ENCODE measurements at places on chromosomes 6 and 20.
A peak's percentile ranks its signal among the peaks of the same experiment; 100 is the strongest.

DNA sequence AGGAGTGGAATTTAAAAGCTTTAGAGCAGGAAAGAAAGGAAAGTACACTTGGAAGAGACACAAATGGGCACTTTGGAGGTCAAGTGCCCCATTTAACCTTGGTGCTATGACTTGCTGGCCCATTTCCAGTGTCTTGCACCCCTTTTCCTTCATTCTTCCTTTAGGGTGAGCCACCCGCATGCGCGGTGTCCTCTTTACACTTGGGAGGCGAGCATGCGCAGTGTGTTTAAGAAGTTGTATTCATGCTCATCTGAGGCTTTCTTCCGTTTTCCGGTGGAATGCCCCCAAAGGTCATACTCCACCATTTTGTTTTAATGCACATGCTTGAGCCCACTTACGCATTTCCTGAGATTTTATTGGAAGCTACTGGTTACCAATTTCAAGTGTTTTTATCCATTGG is 29.1 kb downstream of the TMEM170B start:
- no peak for DNase-seq

GRCh38 chr20:1587781-1588532 is 30.5 kb upstream of the SIRPD start:
- DNase-seq, result no peak

GRCh38 chr6:85360794-85361642 is 88.9 kb upstream of the NT5E start:
- peak; percentile 21 for DNase-seq

GRCh38 chr6:6931071-6932025 is 176.4 kb upstream of the RREB1 start:
- DNase-seq, result peak; percentile 65

DNA sequence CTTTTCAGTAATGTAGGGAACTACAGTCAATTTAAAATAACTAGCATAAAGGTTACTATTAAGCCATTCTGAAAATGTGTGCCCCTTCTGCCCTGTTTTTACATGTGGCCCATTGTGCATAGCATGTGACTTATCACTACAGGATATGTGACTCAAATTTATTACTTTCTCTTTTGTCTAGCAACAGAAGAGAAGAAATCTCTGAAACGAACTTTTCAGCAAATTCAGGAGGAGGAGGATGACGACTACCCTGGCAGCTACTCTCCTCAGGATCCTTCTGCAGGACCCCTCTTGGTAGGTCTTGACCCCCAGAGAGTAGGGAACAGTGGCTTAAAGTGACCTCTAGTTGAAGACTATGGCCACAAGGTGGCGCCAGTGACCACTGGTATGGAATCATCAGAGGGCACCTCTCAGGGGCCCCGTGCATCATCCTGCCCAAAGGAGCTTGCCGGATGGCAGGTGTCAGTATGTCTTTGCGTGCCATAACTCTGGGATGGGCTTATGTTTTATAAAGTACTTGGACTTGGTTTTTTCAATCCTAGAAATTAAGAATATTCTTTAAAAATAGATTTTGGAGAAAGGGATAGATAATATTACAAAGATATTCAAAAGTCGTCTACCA is 23.9 kb downstream of the RPRD1B start:
- DNase-seq, result peak; percentile 63

GRCh38 chr6:103335412-103335811 is 1524.3 kb downstream of the HACE1 start:
- DNase-seq, result no peak

All from MV-4-11 (cell line).